ENCODE measurements at places on chromosomes 2 and 18. TPM values are rescaled to one million over a fixed set of nuclear protein-coding genes. Genes with fewer than 3 reads are reported as not detected.

- DNase-seq = no peak
Observed at GRCh38 chr18:68693091-68693815, 21.7 kb downstream of the TMX3 start.

GRCh38 chr2:221455214-221455613 lies 116.9 kb downstream of the EPHA4 start:
- no peak for DNase-seq

DNA sequence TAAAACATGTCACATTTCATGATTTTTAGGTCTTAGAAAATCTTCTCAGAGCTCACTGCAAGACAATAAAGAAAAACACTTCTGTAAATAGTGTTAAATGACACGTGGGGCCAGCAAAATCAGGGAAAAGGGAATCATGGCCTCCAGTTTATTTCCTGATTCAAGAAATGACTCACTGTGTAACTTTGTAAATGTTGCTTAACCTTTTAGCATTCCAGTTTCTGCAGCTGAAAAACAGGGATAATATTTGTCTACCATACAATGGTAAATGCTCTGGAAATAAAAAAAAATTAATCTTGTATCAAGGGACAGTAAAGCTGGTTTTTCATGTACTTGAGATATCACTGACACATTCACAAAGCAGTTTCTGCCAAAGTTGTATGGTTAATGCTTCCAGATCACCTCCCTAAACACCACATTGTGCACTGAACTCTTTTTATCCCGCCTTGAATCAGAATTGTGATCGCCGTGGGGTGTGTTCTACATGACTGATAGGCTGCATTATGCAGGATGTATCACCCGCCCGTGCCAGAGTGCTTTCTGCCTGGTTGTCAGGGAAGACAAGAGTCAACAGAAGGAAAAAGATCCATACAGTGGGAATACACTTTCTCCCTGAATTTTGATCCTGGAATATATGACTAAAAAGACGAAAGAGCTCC lies 238.8 kb downstream of the IKZF2 start:
- no peak for DNase-seq

DNA sequence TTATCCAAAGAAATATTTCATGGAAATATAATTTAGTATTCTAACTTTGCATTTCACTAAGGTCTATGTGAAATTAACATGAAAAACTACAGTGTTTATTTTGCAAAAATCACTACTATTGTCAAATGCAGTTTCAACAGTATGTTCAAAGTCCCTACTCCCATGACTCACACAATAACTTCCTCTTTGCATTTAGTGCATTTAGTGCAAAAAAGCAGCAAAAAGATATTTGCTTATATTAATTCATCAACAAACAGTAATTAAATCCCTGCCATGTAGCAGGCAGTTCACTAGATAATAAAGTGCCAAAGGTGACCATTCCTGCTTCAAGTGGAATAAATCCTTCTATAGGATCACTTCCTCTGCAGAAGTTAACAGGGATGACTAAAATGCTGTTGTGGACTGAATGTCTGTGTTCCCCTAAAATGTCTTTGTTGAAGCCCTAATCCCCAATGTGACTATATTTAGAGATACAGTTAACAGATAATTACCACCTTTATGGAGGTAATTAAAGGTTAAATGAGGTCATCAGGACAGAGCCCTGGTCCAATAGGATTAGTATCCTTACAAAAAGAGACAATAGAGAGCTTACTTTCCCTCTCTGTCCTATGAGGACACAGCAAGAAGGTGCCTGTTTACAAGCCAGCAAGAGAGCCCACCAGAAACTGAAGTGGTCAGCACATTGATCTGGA lies 61.7 kb downstream of the STK39 start:
- DNase-seq = no peak

The PXDN gene
- 134 TPM for polyA plus RNA-seq

GRCh38 chr2:236974148-236974547 lies 111.5 kb upstream of the COPS8 start:
- no peak for DNase-seq

GRCh38 chr2:224372641-224373040 lies 29.3 kb downstream of the FAM124B start:
- DNase-seq = no peak

- DNase-seq = no peak
Observed at GRCh38 chr2:108805782-108806181, 19.2 kb downstream of the CCDC138 start.
